ENCODE measurements at places on chromosomes 6 and 20. TPM values are rescaled to one million over a fixed set of nuclear protein-coding genes. Genes with fewer than 3 reads are reported as not detected.

DNA sequence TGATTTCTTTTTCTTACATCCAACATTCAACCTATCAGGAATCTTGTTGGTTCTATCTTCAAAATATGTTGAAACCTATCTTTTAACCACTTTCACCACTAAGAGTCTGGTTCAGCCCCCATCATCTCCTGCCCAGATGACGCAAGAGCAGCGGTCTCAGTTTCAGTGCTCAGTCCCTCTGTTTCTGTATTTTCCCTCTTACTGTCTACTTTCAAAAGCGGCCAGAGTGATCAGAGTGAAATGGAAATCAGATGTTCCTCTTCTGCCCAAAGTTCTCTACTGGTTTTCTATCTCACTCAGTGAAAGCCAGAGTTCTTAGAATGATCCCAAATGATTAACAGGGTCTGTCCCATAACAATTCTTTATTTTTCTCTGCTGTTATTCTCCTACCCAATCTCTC is 147.9 kb upstream of the PDE7B start:
- no peak for DNase-seq

GRCh38 chr6:40177598-40177997 is 243.3 kb upstream of the MOCS1 start:
- no peak for DNase-seq

DNA sequence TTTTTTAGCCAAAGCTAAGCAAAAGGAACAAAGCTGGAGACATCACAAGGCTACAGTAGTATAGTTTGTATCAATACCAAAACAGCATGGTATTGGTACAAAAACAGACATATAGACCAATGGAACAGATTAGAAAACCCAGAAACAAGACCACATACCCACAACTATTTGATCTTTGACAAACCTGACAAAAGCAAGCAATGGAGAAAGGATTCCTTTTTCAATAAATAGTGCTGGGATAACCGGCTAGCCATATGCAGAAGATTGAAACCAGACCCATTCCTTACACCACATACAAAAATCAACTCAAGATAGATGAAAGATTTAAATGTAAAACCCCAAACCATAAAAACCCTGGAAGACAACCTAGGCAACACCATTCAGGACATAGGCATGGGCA is 5.0 kb downstream of the RFPL4B start:
- no peak for DNase-seq

The TRIM31 gene
- total RNA-seq, result not detected

The ELOVL4 gene
- total RNA-seq, result 10.1 TPM

The WFDC10B gene
- total RNA-seq, result not detected

All from neural crest cell (in vitro differentiated cells).